Stimulated activated CD8-positive, alpha-beta memory T cell treated with anti-CD3 and anti-CD28 coated beads, Interleukin-15, amount 100 ng/mL, for 24 hours (primary cell): ENCODE measurements at places on chromosomes 2 and 18.

DNA sequence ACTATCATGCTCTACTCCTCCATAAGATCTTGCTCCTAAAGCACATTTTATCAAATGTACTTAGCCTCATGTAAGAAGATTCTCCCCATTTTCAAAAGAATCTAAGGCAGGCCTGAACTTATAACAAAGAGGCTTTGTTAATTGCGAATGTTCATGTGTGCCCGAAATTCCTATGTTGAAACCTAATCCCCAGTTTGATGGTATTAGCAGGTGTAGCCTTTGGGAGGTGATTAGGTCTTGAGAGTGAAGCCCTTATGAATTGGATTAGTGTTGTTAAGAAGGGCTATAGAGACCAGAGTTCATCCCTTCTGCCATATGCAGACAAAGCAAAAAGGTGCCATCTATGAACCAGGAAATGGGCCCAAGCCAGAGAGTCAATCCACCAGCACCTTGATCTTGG is 234.5 kb downstream of the PAX3 start:
- no peak for DNase-seq

DNA sequence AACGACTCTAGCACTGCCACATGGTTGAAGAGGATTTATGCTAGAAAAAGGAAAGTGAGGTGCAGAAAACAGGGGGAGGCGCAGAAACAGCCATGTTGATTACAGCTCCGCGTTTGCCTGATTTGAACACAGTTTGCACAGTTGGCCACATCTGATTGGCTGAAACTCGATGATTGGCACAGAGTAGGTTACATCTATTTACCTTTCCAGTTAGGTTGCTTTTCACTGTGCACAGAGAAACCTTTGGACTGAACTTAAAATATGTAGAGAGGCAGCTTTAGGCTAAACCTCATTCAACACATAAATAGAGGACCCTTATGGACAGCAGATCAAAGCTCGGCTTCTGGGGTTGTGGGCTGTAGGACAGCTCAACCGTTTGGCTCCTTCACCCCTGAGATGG is 153.7 kb upstream of the APCDD1 start:
- DNase-seq: no peak

DNA sequence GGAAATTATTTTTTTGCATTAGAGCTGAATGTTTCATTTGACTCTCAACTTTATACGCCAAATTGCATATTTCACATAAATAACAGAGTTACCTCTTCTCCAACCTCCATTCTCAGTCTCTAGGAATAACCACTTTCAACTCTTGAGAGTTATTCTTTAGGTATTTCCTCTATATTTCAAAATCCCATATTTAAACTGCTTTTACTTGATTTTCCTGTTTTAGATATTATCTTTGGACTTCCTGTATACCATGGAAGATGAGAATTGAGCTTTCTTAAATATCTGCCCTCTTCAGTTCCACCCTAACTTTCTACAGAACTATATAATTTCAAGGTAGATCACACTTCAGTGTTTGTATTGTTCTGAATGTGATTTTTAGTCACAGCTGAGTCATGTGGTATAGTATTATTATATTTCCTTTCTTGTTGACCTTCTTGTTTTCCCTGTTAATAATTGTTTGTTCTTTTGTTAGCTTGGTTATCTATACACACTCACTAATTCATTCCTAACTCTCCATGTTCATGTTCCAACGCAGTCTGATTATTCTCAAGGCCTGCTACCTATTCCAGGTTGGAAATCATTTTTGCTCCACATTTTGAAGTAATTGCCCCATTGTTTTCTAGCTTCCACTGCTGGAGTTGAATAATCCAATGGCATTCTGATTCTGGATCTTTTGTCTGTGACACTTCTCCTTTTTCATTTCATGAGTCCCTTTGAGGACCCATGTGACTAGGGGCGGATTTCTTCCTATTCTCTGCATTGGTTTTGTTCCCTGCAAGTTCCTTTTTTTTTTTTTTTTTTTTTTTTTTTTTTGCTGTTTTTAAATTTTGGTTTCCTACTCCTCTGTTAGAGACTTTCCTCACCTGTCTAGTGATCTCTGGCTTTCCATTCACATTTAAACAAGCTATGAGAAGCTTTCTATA is 156.8 kb upstream of the RBMS1 start:
- DNase-seq: no peak

DNA sequence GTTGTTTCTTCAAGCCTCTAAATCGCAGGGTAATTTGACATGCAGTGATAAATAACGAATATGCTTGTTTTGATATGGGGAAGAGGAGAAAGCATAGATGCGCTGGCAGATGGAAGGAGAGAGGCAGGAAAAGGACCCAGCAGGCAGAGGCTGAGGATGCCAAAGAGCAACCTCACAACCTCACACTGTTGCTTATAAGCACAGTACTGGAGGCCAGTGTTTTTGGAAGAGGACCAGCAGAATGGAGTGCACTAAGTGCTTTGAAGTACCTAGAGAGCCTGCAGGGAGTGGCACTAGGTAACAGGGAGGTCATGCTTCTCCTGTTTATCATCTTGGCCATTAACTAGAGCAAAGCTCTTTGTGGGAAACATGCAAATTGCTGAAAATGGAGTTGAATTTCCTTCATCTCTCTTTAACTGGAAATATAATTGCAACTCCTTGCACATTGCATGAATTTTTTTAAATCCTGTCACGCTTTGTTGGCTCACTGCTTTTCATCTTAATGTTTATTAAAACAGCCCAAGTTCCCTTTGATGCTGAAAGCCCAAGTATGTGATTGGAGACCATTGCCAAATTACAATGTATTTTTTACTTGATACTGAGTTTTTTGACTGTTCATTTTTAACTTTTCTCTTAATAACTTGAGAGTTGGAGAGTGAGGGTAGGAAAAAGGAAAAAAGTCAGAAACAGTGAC is 236.4 kb downstream of the LRRTM1 start:
- no peak for DNase-seq

DNA sequence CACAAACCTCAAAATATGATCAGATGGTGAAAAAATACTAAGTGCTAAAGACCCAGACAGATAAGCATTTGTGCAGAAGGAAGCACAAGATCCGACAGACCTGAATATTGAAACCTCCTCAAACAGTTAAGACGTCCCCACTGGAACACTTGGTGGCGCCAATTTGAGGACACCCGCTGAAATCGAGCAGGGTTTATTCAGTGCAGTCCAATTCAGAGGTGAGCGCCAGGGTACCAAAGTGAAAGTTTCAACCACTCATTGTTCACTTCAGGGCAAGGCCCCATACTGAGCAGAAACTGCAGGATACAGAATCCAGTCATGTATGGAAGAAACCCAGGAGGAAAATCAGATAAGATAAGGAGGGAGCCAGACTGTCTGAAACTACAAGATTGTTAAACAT is 417.6 kb downstream of the LRRTM4 start:
- no peak for DNase-seq

DNA sequence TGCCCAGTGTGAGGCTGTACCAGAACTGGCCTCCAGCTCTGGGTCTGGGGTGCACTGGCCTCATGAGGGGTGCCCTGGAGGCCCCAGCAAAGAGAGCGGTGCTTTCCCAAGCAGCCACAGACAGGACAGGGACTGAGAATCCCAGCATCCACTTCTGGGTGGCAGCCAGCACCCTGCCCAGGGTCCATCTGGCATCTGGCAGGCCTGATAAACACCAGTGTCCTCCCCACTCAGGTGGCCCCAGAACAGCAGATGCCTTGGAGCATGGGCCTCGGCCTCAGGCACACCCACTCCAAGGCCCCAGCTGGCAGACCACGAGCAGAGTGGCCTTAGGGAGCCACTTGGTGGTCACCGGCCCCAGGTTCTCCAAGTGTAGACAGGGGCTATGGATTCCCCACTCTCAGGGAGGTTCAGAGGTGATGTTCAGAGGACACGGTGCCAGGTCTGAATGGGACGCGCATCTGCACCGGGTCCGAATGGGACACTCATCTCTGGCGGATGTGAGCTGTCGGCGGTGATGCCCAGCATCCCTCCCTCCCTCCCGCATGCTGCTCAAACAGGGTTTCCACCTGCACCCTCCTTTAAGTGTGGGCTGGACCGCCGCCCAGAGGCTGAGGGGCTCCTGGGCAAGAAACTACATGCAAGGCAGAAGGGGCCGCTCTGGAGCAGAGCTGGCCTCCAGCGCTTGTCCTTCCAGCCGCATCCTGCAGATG is 82.2 kb upstream of the GPC1 start:
- DNase-seq: no peak

DNA sequence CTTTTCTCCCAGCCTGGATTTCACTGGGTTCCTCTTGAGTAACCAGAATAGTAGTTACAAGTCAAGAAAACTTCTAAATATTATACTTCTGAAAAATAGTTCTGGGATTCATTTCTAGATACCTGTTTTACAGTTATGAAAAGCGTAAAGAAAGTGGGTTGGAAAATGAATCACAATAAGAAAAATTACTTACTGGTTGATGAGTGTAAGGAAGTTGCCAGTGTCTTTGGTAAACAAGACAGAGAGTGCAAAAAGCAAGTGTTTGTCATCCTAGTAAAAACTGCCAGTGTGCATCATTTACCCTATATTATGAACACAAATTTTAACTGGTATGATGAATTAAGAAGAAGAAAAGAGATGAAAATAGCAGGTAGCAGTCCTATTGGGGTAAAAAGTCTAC is 88.9 kb downstream of the R3HDM1 start:
- DNase-seq: no peak

- DNase-seq: no peak
Observed at GRCh38 chr2:174551697-174552096, 45.9 kb downstream of the WIPF1 start.

- no peak for DNase-seq
Observed at GRCh38 chr2:6139142-6139541, 447.0 kb downstream of the SOX11 start.

GRCh38 chr2:62208074-62208757 is 12.3 kb downstream of the B3GNT2 start:
- no peak for DNase-seq

DNA sequence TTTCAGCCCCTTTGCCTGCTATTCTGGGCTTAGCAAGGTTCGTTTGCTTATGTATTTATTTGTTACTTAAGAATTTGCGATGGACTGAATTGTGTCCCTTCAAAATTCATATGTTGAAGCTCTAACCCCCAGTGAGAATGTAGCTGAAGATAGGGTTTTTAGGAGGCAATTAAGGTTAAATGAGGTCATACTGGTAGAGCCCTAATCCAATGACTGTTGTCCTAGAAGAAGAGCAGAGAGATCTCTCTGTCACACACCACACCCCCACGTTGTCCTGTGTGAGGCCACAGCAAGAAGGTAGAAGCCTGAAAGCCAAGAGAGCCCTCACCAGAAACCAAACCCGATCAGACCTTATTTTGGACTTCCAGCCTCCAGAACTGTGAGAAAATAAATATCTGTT is 66.7 kb downstream of the KIAA1328 start:
- no peak for DNase-seq

DNA sequence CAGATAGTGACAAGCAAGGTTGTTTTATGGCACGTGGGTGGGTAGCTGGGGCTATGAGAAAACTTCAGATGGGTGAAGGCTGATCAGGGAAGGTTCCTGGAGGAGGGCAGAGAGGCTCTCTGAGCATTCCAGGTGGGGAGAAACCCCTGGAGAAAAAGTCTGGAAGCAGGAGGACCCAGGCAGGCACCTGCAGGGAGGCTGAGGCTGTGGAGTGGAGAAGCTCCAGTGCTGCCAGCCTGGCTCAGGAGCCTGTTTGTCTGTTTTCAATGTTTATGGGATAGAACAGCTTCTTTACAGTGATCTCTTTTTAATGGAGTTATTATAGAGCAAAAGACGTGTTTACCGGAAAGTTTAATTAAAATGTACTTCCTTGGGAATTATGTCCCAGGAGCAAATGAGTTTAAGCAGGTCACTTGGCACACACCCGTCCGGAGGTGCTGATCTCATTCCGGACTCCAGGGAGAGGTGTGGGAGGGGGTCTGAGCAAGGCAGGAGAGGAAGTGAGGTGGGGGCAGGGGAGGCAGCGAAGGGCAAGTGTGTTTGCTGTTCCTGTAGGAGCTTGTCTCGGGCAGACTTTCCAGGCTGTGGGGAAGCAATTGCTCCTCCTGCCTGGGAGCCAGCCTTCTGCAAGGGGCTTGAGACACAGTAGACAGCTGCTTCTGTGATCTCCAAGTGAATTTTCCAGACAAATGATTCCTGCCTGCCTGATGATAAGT is 239.5 kb downstream of the MYCN start:
- no peak for DNase-seq

DNA sequence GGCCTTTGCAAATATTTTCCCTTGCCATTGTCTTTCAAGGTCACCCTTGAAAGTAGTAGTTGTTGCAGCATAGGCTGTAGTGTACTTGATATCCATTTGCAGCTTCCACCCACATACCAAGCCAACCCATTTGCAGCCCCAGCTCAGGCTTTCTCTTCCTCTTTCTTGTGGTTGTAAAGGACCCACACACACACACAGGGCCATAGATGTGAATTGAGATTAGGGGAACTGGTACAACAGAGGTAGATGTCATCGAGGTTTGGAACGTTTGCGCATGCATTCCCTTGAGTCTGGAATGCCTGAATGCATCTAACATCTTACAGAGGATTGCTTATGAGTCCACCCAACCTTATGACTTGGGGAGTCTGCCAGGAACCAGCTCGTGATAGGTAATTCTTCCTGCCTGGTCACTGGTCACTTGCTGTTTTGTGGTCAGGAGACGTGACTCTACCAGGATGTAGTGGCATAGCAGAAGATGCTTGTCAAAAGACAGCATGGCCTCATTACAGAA is 91.9 kb downstream of the MRPS9 start:
- no peak for DNase-seq
